Stimulated activated CD4-positive, alpha-beta T cell treated with anti-CD3 and anti-CD28 coated beads, TNF-alpha, amount 100 ng/mL, for 48 hours (primary cell): ENCODE measurements at places on chromosomes 5 and 9.

GRCh38 chr5:172350212-172351181 is 66.9 kb upstream of the UBTD2 start:
- DNase-seq: no peak

GRCh38 chr9:112262577-112262976 is 70.8 kb downstream of the PTBP3 start:
- DNase-seq: no peak

DNA sequence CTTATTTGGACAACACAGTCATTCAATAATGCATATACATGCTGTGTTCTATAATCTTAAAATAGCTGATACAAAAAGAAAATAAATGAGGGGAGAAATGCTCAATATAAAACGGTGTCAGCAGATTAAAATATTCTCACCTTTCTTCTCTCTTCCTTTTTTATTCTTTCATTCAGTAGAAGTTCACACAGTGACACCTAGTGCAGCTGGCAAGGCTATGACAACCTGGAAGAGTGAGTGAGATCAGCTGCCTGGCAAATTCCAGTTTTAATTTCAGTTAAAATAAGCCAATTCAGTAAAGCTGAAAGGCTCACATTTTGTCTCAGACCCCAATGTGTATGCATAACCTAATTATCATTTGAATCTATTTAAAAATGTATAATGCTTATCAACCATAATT is 150.3 kb downstream of the RASEF start:
- DNase-seq: no peak

GRCh38 chr5:17087035-17087434 is 130.4 kb upstream of the BASP1 start:
- no peak for DNase-seq
